ENCODE measurements at places on chromosomes 13 and 19.

GRCh38 chr19:33245948-33246708, 20.5 kb upstream of the SLC7A10 start:
- no peak for DNase-seq

- DNase-seq: no peak
Measured at GRCh38 chr13:59211606-59212005, 952.1 kb downstream of the DIAPH3 start.

- DNase-seq: no peak
Measured at GRCh38 chr19:32349724-32350470, 4.5 kb downstream of the ZNF507 start.

GRCh38 chr13:77521595-77522367, 13.7 kb upstream of the SCEL start:
- DNase-seq: no peak

GRCh38 chr13:30125422-30126073, 181.8 kb downstream of the KATNAL1 start:
- DNase-seq: no peak

GRCh38 chr13:26629260-26629825, 71.9 kb downstream of the WASF3 start:
- DNase-seq: no peak

DNA sequence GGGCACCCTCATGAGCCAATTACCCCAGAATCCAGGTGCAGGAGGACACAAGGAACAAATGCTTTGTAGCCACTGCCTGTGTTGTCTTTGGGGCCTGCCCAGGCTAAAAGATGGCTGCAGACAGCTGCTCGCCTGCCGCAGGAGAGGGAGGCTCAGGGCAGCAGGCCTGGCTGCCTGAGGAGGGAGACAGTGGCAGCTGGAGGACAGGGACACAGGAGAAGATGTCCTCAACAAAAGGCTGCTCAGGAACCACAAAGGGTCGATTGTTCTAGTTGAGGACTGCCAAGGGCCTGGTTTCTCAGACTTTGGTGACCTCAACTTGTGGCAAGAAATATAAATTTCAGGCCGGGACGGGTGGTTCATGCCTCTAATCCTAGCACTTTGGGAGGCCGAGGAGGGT, 7.6 kb downstream of the SIRT2 start:
- peak; percentile 42 for DNase-seq
